Activated CD4-positive, alpha-beta T cell treated with anti-CD3 and anti-CD28 coated beads, Interleukin-2, Interleukin-4, amounts not matched to agents 100 ng/mL and 50 ng/mL, durations not matched to agents 16 hours and 8 hours (primary cell): ENCODE measurements at places on chromosomes 4 and X.

GRCh38 chr4:146095091-146095690 lies 80.3 kb upstream of the LSM6 start:
- peak; percentile 42 for DNase-seq

DNA sequence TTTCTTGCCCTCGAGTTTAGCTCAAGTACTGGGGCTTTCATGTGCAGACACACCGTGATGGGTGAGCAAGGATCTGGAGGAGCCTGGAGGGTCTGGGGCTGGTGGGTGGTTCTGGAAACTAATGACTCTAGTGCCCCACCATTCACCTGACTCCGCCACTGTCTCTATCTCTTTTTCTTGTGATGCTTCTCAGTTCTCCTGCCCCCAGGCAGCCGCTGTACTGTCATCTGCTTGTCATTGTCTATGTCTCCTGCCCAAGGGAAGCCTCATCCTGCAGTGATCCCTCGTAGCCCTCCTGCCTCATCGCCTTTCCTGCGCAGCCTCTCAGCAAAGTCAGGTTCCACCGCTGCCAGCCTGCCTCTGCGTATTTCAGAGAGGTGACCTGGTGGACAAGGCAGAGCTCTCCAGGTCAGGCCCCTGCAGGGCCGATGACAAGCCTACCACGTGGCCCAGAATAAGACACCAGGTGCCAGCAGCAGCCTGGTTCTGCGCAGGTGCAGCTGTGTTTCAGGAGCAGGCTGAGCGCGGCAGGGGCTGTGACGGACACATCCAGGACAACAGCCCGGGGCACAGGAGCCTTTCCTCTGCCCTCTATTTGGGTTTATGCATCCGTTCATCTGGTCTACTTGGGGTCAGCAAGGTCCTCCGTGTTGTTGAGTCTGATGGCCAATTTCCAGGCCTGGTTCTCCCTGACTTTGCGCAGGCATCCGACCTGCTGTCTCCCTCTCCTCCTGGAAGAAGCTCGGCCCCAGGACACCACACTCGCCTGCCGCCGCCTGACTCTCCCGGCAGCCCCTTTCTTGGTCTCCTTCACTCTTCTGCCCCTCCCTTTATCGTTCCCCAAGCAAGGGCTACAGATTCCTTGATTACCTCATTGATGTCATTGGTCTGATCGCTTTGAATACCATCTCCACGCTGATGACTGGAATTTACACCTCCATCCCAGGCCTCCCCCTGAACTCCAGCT lies 30.9 kb upstream of the CDKN2AIP start:
- DNase-seq = no peak

DNA sequence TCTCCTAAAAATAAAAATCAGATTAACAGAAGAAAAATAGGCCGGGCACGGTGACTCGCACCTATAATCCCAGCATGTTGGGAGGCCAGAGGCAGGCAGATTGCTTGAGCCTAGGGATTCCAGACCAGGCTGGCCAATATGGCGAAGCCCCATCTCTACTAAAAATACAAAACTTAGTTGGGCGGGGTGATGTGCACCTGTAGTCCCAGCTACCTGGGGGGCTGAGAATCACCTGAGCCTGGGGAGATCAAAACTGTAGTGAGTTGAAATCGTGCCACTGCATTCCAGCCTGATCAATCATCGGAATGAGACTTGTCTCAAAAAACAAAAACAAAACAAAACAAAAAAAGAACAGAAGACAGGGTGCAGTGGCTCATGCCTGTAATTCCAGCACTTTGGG lies 32.8 kb upstream of the NOCT start:
- no peak for DNase-seq

DNA sequence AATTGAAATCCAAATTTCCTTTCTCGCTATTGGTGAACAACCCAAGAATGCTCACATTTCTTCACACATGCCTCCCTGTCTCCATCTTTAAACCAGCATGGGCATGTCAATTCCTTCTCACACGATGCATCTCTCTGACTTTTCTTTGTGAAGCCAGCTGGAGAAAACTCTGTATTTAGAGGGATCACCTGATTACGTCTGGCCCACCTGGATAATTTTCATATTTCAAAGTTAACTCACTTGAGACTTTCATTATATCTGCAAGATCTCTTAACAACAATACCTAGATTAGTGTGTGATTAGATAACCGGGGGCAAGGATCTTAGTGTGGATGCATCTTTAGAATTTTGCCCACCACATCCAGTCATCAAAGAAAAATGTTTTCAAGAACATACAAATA lies 164.0 kb downstream of the TMEM47 start:
- no peak for DNase-seq

GRCh38 chr4:56755901-56756300 lies 65.6 kb downstream of the SPINK2 start:
- no peak for DNase-seq

GRCh38 chr4:52312722-52313121 lies 261.6 kb downstream of the SPATA18 start:
- no peak for DNase-seq
